ENCODE measurements at places on chromosomes 12 and 14.

GRCh38 chr14:96261053-96261452 is 5.0 kb downstream of the BDKRB1 start:
- DNase-seq: no peak

GRCh38 chr12:12176402-12176801 is 90.4 kb downstream of the LRP6 start:
- DNase-seq: no peak

- peak; percentile 23 for DNase-seq
Observed at GRCh38 chr12:89162589-89163261, 189.6 kb downstream of the DUSP6 start.

- no peak for DNase-seq
Observed at GRCh38 chr12:5262885-5263284, 169.0 kb upstream of the NTF3 start.

GRCh38 chr12:89155826-89156225 is 196.5 kb downstream of the DUSP6 start:
- DNase-seq: no peak

DNA sequence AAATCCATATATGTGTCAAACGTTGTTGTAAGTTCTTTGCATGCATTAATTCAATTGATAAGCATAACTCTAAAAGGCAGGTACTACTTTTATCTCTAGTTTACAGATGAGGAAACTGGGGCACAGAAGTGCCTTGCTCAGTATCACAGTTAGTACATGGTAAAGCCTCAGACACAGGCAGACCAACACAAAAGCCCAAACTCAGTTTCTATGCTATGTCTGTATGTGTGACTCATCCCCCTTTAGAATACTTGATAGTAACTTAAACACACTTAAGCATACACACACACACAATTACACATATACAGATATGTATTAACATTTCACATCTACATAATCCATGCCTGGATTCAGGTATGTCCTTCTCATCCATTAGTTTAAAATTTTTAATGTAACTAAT is 88.0 kb downstream of the EPS8 start:
- no peak for DNase-seq

DNA sequence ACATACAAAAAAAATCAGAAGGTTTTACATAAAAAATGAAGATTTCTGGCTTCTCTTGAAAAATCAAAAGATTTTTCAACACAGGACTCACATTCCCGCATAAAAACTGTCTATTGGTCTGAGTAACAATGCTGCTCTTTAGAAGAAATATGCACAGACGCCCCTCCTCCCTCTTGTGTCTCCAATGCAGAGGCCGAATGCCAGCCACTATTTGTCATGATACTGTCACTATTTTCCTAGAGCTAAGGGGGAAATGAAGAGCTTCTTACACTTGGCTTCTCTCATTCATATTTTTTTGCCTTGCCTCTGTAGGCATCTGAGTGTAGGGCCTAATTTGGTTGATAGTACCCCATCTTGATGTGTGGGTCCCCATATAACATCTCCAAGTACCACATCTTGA is 98.0 kb downstream of the BBS10 start:
- DNase-seq: no peak

- DNase-seq: no peak
Observed at GRCh38 chr12:50331745-50332144, 48.4 kb upstream of the LIMA1 start.

DNA sequence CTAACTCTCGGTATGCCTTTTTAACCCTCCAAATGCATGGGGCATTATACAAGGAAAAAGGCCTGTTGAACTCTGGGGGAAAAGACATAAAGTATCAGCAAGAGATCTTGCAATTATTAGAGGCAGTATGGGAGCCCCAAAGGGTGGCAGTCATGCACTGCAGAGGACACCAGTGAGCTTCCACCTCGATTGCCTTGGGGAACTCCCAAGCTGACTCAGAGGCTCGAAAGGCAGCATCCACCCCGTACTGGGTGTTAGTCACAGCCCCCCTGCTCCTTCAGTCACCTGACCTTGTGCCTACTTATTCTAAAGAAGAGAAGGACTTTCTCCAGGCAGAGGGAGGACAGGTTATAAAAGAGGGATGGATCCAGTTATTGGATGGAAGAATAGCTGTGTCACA is 781.4 kb upstream of the TMEM132C start:
- DNase-seq: no peak

DNA sequence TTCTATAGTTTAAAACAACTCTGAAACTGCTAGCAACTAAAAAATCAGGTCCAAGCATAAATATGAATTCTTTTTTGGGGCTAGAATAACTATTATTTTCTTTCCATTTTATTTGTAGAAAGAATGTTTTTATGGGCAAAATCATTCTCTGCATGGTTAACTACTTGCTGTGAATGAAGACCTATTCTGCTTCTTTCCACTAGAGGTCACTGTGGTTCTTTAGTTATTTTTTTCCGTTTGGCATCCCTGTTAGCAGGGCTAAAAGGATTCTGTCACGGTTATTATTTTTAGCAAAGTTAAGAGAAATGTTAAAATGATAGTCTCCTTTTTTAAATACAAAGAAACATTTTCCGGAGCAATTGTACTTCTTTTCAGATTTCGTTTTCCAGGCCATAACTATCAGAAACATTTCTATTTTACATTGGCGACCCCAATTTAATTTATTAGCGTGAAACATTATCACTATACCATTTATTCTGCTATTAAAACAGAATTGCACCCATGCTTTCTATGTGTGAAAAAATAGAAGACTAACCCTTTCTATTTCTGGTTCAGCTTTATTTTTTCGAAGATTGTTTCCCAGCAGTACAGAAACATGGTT is 404.8 kb downstream of the ATP23 start:
- DNase-seq: no peak
